ENCODE measurements at places on chromosomes 13 and 19.
A peak's percentile ranks its signal among the peaks of the same experiment; 100 is the strongest.

DNA sequence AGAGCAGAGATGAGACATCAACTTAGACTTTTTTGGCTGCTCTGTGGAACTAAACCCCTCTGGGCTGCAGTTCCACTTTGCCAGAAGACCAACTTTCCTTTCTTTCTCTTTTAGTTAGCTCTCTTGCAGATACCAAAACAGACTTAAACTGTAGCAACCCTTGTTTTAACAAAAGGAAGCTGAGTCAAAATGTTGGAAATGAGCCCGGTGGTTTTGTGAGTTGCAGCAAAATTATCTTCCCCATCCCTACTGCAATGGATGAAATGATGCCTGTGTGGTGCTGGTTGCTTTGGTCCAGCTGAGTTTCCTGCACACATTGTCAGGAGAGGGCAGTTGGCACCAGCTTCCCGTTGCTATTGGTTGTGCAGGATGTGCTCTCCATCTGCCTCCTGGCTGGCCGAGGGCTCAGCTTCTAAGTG is 115.3 kb downstream of the LRCH1 start:
- DNase-seq: no peak

DNA sequence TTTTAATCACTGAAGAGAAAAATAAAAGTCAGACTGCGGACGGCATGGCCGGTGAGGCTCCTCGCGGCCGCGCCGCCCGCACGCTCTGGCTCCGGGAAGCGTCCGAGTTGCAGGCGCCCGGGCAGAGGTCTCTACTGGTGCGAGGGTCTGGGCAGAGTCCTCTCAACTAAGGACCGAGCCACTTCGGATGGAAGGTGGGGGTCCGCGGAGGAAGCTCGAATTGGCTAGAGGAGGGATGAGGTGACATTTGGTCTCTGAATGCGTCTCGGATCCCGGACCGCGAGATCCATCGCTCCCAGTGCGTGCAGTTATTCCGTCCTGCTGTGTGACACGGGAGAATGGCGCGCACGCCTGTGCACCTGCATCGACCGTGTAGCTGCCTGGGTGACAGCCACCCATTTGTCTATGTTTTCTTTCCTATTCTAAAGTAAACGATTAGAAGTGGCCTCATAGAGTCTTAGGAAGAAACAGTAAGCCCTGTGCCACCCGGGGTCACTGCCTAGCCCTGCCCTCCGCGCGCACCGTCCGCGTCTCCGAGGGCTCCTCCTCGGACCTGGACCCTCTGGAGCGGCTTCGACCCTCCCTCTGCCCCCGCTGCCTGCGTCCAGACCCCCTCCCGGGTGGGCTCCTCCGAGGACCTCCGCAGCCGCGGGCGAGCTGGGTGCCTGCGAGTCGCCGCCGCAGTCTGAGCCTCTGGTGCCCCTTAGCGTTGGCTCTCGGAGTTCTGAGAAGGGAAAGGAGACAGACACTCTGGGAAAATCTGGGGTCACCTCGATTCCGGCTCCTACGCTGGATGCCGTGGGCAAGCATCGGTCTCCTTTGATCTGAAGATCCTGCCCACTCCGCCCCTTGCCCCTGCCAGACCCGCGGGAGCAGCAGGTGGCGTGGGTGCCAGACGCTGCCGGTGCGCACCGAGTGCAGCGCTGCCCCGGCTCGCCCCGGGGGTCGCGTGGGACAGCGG is 347.4 kb downstream of the LIG4 start:
- DNase-seq: peak; percentile 5

GRCh38 chr13:46377554-46377953 is 9.5 kb downstream of the RUBCNL start:
- no peak for DNase-seq

- no peak for DNase-seq
These were observed 1011.0 kb upstream of the MIR17HG start for GRCh38 chr13:90336507-90336906.

DNA sequence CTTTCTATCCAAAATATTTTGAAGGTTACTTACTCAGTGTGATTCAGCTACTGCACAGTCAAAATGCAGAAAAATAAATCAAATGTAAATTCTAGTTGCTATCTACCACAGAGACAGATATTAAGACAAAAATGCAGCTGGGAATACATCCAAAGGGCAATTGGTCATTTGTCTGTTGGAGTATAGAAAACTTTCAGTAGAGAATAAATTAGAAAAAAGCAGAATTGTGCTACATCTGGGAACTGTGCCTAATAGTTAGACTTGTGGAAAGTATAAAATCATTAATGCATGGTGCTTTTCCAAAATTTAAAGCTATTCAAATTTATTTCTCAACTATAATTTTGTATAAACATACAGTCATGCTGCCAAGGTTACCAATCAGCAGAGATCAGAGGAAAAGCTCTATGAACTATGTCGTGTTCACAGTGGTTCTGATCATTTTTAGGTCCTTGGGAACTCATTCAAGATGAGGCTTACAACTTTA is 1635.8 kb downstream of the PCDH9 start:
- no peak for DNase-seq

- no peak for DNase-seq
These were observed 2.1 kb upstream of the TGFB1 start for GRCh38 chr19:41355802-41356201.

GRCh38 chr13:24215732-24216131 is 55.2 kb downstream of the SPATA13 start:
- DNase-seq: no peak

DNA sequence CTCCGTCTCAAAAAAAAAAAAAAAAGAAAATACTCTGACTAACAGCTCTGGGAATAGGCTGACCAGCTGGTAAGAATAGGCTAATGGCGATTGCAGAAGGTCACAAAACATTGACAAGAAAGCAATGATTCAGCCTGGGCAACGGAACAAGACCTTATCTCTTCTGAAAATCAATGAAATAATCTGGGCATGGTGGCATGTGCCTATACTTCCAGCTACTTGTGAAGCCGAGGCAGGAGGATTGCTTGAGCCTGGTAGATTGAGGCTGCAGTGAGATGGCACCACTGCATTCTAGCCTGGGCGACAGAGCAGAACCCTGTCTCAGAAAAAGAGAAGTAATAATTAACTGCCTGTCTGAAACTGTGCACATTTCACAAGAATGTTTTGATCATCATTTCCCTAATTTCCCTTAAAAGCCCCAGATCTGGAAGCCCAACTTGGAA is 18.8 kb upstream of the MTRF1 start:
- no peak for DNase-seq

GRCh38 chr13:100344544-100344943 is 244.0 kb downstream of the GGACT start:
- no peak for DNase-seq

DNA sequence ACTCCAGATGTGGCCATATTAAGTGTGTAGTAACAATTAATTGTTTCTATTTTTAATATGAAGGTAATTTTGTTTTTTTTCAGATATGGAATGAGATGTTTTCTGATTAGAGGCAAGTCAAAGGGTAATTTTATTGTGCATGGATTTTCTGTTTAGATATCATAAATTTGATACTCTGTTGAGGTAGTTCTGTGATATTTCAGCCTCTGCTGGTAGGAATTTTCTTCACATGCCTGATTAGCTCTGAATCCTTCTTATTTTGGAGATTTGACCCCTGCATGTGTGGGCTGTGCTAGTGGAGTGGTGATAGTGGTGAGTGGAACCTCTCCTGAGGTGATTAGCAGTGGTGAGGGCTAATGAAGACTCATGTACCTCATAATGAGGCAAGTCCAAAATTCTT is 301.4 kb downstream of the GPC5 start:
- DNase-seq: no peak

DNA sequence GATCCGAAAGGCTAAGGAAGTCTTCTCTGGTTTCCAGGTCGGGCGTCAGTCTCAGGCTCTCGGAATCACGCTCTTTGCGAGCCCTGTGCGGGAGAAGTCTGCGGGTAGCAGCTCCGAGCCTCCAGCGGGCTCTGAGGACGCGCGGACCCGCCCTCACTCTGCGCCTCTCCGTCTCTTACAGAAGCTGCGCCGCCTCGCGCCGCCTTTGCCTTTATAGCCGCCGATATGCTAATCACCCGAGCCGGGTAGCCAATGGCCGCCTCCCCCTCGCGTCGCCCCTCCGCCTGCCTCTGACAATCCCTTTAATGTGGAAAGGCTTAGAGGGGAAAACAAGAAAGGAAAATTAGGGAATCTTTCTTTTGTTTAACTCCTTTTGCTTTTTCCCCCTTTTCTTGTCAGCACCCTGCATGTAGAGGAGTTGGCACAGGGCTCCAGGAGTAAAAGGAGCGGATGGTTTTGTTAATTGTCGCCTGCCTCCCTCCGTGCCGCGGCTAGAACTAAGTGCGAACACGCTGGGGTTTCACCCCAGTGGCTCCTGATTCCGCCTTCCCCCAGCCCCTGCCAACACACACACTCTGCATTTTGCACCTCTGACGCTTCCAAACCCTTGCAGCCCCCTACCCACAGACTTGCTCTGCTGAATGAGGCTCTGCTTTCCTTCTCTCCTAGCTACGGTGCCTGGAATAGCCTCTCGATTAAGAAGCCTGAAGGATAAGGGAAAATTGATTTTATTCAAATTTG is at the start of gene PCDH8:
Gene PCDH8 (minus strand): TSS at position 186 of the 741 bp plus-strand sequence. CDS start 204 bp downstream, outside the sequence.
- peak; percentile 72 for DNase-seq

DNA sequence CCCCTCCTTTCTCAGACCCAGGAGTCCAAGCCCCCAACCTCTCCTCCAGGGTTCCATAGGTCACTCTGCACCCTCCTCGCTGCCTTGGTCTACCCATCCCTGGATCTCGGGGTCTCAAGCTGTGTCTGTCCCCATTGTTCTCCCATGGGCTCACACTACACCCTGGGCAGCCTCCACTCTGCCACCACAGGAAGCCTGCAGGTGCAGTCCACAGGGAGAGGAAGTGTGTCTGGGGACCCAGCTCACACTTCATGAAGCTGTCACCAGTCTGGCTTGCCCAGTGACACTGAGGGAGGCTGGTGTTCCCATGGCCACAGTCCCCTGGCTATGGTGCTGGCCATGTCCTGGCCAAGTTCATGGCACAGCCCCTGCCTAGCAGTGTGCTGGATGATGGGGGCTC is 5.3 kb downstream of the NECTIN2 start:
- DNase-seq: no peak

GRCh38 chr19:49019242-49019932 is 2.5 kb upstream of the LHB start:
- DNase-seq: no peak

- no peak for DNase-seq
These were observed 73.7 kb upstream of the IPO5 start for GRCh38 chr13:97879646-97880310.

- DNase-seq: peak; percentile 64
These were observed 3.7 kb upstream of the SIN3B start for GRCh38 chr19:16825312-16826052.

GRCh38 chr19:2495130-2495641 is 19.3 kb downstream of the GADD45B start:
- DNase-seq: no peak

DNA sequence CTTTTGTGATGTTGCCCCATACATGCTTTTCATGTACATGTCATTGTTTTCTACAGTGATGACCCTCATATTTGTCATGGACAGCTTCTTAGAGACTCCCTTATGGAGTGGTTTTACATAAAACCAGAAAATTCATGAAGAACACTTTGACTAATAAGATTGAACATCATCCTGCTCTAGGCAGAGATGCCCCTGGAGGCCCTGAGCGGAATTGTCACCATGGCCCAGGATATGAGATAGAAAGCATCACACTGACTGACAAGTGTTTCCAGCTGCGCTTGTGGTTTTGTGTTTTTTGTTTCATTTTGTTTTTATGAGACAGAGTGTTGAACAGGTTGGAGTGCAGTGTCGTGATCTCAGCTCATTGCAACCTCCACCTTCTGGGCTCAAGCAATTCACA is 22.2 kb downstream of the ZNF701 start:
- DNase-seq: no peak

- DNase-seq: no peak
These were observed 72.9 kb upstream of the NPAS1 start for GRCh38 chr19:46946611-46947238.

DNA sequence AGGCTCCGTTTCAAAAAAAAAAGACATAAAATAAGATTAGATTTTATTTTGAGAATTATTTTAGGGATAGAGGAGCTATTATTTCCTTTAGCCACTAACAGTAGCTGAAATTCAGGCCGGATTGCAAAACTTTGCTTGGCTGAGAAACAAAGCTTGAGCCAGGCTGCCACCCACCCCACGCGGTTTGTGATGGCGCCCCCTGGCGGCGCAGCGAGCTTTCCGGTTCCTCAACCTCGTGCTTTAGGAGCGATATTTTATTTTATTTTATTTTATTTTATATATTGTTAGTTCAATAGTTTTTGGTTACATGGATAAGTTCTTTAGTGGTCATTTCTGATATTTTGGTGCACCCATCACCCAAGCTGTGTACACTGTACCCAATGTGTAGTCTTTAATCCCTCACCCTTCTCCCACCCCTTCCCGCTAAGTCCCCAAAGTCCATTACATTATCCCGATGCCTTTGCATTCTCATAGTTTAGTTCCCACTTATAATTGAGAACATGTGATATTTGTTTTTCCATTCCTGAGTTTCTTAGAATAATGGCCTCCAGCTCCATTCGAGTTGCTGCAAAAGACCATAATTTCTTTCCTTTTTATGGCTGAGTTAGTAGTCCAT is 19.8 kb upstream of the CEACAM4 start:
- DNase-seq: no peak

DNA sequence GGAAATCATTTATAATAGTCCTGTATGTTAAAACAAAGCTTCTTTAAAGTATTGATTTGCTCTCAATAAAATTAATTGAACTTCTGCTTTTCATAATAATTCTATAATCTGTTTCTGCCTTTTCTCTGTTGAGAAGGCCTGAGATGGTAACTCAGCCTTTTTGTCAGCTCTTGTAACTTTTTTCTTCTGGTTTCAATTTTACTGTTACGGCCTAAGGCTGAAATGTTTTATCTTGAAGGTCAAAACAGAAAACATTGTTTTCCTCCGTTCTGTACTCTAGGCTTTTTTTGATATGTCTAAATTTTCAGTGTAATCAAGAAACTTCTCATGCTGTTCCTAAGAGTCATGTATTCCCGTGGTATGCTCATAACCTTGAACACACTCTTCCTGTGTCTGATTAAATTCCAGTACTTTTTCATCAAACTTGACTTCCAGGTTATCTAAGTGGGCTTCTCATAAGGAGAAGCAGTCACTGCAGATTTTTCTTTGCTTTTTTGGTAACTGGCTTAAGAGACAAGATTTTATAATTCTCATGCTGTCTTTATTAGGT is 7.6 kb upstream of the NAXD start:
- DNase-seq: no peak

GRCh38 chr13:100350601-100351000 is 238.0 kb downstream of the GGACT start:
- no peak for DNase-seq

DNA sequence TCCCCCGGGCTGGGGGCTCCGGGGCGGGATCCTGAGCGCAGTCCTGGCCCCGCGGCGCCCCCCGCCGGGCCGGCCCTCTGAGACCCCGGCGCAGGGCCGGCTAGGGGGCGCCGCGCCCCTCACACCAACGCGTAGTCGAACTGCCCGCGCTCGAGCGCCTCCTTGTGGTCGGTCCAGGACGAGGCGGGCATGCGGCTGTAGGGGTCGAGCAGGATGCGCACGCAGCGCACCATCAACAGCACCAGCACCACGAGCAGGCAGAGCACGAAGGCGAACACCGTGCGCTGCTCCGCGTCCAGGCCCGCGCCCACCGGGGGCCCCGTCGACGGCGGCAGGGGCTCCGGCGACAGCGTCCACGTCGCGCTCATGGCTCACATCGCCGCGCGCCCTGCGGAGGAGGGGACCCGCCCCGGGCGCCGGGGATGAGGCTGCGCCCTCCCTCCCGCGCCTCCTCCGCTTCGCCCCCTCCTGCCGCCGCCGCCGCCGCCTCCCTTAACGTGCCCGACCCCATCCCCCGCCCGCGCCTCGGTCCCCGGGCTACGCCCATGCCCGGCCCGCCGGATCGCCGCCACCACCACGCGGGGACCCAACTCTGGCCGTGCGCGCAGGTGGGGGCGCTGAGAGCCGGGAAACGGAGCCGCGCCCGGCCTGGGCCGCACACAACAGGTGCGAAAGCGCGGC is 624 bp downstream of the CTXN1 start:
- peak; percentile 22 for DNase-seq

Data from caudate nucleus (tissue), 63 donors.